Bone marrow (tissue), 2 donors: ENCODE measurements at places on chromosomes 4 and X.

DNA sequence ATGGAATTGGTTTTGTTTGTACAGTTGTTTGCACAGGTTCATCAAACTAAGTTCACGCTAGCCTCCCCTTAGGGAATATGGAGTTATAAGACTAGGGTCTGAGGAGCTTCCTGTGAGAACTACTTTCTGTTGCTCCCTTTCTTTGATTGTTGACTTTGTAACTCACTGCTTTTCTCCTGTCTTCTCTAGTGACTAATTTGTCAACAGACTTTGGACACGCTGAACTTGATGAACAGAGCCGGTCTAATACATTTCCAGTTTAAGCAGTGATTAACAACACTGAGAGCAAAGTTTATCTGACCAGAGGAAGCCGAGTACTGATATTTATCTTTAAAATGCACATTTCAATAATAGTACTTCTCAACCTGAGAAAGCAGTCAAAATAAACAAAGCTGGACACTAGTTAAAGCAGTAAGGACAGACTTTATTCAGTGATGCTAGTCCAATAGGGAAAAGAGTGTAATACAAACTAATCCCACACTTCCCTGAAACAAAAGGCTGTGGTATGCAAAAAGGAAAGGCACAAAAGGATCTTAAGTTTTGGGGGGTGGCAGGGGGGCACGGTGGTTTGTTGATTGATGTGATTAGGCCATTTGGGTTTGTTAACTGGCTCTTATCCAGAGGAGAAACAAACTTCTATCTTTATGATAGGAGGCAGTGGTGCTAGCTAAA, 2.7 kb upstream of the NUDT9 start:
- DNase-seq, result no peak

GRCh38 chrX:1336948-1337779, 579 bp downstream of the IL3RA start:
- no peak for DNase-seq

GRCh38 chr4:146382194-146382593, 139.5 kb downstream of the SLC10A7 start:
- DNase-seq, result no peak

DNA sequence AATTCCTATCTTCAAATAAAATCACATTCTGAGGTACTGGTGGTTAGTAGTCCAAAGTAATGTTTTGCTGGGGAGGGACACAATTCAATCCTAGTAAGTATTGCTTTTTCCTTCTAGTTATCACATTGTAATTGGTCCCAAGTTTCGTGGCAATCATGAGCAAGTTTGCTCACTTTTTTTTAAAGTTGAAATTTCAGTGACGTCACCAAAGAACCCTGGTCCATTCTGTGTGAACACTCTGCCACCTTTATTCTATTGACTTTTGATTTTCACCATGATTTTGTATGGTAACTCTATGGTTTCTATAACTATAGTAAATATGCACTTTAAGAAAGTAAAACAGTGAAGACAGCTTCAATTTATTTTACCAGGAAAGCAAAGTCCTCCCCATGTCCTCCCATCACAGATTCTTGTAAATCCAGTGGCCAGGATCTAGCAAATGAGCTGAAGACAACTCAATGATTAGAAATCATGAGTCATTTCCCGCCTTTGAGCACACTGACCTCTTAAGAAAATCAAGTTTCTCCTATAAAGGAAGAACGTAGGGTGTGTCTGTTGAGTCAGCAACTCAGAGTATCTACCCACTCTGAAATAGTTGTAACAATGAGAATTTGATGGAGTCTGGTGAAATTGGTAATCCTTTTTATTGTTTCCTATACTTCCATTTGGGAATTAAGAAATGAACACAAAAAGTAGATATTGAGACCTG, 1306.6 kb upstream of the PABPC4L start:
- no peak for DNase-seq

DNA sequence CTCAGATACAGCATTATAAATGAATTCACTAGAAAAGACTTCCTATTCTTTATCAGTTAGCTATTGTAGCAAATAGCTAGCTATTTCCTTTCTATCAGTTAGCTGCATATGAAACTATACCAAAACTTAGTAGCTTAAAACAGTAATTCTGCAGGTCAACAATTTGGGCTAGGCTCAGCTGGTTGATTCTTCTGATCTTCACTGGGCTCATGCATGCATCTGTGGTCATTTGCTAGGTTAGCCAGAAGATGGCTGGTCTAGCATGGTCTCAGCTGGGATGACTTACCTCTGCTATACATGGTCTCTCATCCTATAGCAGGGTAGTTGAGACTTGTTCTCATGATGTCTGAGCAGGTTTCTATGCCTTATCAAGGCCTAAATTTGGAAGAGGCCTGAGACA, 147.4 kb downstream of the CENPC start:
- DNase-seq, result no peak

DNA sequence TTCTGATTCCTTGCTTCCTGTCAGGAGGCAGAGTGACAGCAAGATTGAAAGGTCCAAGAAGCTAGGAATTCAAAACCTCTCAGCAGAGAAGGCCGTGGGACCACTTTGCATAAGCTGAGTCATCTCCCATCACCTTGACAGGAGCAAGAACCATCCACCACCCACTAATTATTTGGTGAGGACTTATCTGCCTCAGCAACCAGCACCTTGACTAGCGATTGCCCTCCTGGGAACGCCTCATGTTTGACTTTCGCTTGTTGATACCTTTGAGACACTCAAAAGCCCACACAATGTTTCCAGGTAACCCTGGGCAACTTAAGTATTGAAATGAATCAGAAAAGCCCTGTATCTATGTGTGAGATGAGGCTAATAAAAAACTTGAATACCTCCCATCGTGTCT, 233.5 kb upstream of the GYPA start:
- no peak for DNase-seq

- no peak for DNase-seq
Observed at GRCh38 chrX:27751976-27752375, 55.8 kb upstream of the MAGEB10 start.

- DNase-seq, result no peak
Observed at GRCh38 chr4:121041307-121042090, 30.8 kb downstream of the NDNF start.

DNA sequence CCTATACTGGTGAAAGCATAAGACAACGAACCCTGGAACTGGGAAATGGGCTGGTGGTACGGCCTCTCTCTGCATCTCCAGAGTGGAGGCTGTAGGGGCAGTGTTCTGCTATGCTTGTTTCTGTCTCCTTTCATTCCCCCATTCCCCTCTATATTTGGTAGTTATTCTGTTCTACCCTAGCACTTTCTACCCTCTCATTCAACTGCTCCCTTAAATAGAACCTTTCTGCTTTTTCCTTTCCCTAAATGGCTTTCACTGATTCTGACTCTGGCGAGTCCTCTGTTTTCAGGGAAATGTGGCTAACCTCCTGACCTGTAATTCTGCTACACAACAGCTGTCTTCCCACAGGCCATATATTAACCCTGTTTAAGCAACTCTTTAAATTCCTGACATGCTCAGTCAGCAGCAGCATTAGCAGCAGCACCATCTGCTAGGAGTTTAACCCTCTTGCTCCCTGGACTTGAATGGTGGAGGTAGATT, 94.2 kb downstream of the CXCL13 start:
- DNase-seq, result no peak
